Adipocyte (in vitro differentiated cells): ENCODE measurements at places on chromosomes 13 and 19.

DNA sequence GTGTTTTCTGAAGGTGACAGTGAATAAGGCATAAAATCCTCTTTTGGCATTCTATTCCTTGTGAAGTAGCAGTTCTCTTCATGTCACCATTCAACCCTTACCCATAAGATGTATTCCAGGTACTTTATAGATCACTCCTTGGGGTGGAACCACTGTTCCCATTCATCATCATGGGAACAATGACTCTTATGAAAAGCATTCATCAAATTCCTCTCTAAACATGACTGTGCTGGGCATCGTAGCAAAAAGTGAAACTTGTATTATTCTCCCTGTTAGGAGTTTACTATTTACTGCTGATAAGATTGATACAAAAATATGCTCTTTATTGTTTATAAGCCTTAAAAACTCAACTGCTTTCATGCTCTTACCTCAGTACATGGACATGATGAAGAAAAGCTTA is 793.4 kb downstream of the LIG4 start:
- peak; percentile 63 for DNase-seq

DNA sequence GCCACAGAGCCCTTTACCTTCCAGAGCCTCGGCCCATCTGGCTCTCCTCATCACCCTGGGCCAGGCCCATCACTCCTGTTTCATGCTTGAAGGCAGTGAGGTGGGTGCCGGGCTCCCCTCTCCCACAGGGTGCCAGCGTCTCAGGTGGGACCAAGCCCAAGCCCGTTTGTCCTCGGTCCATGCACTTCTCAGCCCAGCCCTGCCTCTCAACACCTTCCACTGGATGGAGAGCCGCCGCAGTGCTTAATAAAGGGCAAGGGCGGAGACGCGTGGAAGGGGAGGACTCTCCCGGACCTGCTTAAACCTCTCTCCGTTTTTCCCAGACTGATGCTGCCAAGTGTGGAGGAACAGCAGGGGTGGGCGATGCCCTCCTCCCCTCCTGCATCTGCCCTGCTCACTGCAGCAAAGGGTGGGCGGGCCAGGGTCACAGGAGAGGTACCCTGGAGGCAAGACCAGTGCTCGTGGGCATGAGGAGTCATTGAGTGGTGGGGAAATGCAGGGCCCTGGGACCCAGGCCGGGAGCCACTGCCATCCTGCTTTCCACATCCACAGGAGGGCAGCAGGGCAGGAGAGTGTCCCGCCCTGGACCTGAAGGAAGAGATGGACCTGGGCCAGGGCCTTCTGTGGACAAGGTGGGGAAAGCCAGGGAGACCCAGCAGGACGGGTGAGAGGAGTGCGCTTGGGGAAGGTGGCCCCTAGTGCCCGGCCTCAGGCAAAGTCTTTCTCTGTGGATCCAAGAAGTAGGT is 9.7 kb upstream of the ATP11A start:
- no peak for DNase-seq

DNA sequence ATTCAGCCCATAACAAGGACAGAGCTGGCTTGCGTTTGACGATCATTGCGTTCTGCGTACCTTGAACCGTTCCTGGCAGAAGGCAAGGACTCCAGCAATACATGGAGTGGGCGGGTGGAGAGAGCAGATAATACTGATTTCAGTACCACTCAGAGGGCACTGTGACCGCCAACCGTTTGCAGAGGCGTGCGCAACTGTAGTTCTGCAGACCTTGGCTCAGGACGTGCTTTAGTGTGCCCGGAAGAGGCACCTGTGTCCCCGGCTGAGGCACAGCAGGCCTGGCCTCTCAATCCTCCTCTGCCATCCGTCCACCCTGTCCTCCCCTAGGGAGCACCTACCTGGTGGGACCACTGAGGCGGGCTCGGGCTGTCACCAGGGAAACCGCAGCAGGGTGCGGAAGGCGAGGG is 117.6 kb upstream of the USP29 start:
- DNase-seq = no peak

DNA sequence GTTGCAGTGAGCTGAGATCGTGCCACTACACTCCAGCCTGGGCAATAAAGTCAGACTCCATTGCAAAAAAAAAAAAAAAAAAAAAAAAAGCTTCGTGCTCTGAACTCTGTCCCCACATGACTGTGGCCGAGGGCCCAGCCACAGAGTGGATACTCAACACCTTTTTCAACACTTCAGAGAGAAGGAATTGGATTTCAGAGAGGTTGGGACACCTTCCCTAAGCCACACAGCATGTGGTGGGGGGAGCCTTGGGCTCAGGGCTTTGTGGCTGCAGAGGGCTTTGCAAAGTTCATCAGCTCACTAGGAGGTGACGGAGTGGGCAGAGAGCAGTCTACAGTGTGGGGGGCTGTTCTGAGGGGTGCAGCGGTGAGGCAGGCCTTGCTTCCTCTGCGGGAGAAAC is 9.5 kb downstream of the LSM7 start:
- no peak for DNase-seq

GRCh38 chr13:46178143-46178542 is 3.8 kb downstream of the LCP1 start:
- DNase-seq = no peak

DNA sequence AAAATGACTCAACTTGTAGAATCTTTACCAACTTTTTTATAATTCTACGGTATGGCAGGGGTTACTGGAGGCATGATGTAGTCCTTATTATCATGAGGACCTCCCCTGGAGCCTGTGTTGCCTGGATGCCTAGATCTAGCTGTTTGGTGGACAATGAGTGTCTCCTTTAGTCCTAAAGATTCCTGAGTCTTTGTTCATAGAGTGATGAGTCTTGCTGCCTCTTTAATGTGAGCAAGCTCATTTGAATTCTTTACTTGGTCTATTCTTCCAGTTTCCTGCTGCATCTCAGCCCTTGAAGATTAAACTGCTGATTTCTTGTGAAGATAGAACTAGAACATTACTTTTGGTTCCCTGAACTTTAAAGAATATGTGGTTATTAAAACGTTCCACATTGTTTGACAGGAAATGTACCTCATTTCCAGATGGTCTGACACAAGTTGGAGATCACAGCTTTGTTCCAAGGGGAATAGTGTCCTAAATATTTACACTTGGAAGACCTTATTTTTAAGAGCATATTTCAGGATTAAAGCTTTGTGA is 51.9 kb downstream of the SLAIN1 start:
- no peak for DNase-seq

DNA sequence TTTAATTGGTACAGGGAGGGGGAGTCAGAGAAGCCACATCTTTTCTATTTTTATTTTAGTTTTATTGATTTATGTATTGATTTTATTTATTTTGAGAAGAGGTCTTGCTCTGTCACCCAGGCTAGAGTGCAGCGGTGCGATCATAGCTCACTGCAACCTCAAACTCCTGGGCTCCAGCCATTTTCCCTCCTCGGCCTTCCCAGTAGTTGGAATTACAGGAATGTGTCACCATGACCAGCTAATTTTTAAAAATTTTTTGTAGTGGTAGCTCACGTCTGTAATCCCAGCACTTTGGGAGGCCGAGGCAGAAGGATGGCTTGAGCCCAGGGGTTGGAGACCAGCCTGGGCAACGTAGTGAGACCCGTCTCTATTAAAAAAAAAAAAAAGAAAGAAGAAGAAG is 4.1 kb downstream of the IL27RA start:
- no peak for DNase-seq

DNA sequence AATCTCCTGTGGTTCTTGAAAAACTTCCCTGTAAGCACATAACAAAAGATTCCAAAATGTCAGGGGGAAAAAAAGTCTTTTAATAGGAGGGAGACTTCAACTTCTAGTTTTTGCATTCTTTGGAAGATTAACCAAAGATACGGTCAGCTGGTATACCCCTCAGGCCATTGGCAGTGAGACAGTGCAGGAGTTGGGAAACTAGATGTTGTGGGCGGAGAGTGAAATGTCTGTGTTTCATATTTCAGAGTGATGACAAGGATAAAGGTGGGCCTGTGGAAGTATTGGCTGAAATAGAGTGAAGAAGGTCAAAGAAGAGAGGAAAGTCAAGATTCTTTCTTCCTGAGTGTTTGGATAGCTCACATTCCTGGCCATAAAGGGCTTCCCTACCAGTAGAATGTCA is 40.8 kb downstream of the CYP2B6 start:
- DNase-seq = peak; percentile 23

- DNase-seq = peak; percentile 65
These were observed 20.7 kb downstream of the CEBPG start for GRCh38 chr19:33394006-33394722.

GRCh38 chr13:91767651-91768050 is 369.2 kb downstream of the GPC5 start:
- no peak for DNase-seq

DNA sequence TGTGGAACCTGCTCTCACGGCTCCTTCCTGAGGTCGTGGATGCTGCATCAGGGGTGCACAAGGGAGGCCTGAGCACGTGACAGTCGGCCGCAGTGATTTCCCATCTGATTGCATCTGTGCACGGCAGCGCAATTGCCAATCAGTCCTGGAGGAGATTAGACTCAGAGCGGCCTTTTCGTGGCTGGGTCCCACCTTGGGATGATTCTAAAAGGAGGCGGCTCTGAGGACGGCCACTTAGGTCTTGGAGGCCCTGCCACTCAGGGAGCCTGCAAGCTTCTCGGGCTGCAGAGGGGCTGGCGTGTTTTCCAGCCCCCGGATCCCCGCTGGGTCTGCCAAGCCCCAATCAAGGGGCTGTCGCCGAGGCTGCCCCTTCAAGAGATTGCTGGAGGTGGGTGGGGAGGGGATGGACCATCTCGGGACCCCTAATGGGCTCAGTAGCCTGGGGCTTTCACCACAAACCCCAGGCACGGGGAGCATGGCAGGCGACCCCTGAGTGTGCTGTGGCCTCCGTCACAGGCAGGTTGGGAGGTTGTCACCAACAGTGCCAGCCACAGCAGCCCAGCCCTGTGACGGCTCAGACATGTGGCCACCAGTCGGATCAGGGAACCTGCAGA is 51.6 kb downstream of the SOX1 start:
- no peak for DNase-seq

DNA sequence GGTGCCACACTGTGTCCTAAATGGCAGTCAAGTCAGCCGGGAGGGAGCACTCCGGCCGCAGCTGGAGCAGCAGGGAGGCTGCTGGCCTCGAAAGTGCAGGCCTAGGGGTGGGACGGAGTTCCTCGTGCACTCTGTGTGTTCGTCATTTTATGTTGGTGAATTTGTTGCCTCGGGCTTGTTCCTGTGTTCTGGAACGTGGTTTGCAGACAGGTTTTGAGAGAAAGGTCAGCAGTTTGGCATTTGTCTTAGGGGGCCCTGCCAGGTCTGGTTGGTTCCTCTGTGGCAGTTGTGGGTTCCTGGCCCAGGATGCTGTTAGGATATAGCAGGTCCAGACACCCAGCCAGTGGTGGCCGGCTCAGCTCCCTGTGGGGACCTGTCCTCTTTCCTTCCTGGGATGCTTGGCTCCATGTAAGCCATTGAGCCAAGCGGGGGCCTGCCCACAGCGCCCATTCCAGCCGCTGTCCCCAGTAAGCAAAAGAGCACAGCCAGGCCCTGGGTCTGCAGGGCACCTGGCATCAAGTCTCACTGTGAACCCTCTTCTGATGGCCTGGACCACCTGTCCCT is 30.0 kb downstream of the MPHOSPH8 start:
- no peak for DNase-seq

- peak; percentile 60 for DNase-seq
These were observed 39.3 kb upstream of the GAS6 start for GRCh38 chr13:113902986-113903775.

DNA sequence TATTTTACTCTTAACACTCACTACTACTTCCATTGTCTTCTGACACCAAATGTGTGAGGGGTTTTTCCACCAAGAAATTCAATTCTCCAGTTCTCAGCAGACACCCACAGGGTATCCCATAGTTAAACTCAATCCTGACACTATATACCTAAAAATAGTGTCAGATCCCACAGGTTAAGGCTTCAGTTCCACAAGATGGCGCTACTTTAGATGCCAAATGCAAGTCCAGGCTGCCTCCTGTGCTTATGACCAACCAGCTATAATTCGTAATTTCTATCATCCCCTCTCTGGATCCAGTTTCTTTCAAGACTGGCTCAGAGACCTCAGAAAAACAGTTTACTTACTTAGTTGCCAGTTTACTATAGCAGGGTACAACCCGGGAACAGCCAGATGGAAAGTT is 1146.2 kb upstream of the SPRY2 start:
- peak; percentile 70 for DNase-seq

DNA sequence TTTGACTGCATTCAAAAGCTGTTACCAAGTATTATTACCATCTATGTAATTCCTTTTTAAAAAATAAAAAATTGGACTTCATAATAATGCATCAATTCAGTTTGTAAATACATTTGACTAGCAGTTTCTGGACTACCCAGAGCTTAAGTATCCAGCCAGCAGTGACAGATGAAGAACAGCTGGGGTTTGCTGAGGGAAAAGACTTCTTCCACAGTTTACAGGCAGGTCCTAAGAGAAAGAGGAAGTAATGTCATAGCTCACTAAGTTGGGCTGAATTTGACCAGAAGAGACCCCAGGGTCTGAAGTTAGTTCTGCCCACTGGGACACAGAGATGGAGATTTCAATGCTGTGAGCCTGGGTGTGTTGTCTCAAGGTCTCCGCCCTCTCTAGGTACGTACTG is 96.4 kb downstream of the MBNL2 start:
- DNase-seq = no peak

DNA sequence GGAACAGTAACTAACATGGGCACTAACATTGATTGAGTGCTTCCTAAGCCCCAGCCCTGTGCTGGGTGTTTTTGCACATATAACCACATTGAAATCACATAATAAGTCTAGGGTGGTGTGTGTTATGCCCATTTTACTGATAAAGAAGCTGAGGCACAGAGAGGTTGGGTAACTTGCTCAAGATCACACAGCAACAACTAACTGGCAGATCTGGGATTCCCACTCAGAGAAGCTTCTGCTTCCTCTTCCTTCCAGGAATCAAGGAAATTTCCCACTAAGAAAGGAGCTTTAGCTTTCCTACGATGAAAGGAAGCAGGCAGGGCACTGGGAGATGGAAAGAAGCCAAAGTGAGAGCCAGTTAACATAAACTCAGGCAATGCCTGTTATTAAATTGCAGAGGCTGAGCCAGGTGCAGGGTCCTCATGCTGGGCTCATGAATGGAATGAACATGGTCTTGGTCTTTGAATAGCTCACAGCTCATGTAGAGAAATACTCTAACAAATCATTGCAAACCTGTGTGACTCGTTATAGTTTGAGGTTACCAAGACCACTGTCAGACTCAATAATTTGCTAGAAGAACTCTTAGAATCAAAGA is 10.1 kb downstream of the SSC5D start:
- no peak for DNase-seq

DNA sequence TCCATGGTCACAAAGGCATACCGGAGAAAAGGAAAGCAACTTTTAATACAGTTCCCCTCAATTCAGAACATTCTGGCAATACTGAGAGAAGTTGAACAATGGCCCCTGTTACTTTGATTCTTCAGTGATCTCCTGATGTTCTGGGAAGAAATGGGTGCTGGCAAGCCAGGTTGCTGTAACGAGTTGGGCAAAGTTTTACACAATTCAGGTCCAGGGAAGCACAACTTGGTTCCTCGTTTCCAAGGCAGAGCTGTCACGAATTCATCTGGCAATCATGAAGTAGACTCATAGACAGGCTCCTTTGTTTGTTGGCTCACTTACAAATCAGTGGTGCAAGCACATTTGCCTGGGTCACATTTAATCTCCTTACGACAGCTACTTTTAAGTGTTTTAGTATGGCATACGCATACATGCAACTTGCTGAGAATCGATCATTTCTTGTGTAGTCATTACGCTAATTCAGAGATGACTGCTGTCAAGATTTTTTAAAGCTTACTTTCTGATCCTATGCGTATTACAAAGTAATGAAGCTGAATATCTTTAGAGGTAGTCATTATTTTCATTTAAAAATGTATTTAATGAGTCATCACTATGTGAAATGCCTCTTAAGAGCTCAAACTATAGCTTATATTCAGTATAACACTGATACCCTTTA is 174.7 kb downstream of the GPC5 start:
- no peak for DNase-seq

- no peak for DNase-seq
These were observed 26.7 kb downstream of the MAB21L1 start for GRCh38 chr13:35449821-35450220.
